ENCODE measurements at places on chromosomes 5 and 9.

- DNase-seq = no peak
Measured at GRCh38 chr5:54589786-54590185, 72.2 kb downstream of the SNX18 start.

- DNase-seq = peak; percentile 13
Measured at GRCh38 chr5:83471405-83472212, at the start of gene VCAN. Gene VCAN (plus strand): TSS chr5:83471744. CDS start chr5:83483519, 11,775 bp downstream.

DNA sequence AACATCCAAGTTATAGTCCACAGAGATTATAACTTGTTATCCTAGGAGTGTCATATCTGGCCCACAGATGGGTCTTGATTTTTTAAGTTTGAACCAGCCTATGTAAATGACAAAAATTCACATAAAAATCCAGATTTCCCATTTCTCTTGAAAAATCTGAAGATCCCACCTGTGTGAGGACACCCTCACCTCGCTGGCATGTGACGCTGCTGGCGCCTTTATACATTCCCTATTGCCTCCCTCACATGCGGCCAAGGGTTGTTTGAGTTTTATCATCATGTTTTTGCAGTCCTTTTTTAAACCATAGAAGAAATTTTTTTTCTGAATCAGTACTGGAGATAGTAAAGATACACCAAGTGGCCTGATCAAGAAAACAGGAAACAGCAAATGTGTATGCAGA lies 25.9 kb upstream of the PPP1R2B start:
- DNase-seq = no peak

DNA sequence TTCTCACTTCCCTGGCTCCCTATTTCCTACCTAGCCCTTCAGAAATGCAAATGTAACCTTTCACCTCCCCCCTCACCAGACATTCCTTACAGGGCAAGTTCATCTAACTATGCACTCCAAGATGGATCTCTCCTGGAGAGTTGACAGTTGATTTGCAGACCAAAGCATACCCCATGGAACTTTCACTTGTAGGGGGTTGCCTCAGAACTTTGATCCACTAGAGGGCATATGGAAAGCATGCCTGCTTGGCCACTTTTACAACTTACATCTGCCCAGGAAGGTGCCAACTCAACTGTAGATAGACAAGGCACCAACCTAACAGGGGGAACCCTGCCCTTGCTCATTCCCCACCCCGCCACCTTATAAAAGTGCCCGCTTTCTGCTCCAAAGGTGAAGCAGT lies 187.8 kb downstream of the NXNL2 start:
- DNase-seq = no peak

DNA sequence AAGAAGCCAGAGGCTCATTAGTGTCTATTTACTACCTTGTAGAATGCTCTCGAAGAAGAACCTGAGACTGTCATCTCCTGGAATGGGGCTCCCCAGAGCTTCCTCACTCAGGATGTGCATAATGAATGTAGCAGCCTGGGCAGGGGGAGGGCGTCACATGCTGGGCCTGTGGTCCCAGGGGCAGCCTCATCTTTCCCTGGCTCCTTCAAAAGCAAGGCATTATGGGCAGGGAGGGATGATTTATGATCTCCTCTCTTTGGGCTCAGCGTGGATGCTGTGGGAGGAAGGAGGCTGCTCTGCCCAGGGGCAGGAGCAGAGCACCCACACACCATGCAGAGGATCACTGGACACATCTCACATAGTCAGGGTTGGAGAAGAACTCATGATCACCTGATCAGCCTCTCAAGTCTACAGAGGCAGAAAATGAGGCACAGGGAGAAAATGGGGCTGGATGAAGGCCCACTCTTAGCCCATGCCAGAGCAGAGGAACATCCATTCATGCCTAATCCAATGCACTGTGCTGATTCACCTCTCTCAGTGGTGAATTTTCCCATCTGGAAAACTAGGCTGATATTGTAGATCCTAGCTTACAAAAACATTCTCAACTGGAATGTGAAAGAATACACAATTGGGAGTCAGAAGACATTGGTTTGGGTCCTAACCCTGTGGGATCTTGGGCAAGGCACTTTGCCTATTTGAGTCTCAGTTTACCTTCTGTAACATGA lies 173.7 kb downstream of the CARTPT start:
- no peak for DNase-seq

- DNase-seq = peak; percentile 93
Measured at GRCh38 chr9:3962496-3962895, 337.4 kb downstream of the GLIS3 start.

- no peak for DNase-seq
Measured at GRCh38 chr9:107810461-107810961, 320.9 kb upstream of the KLF4 start.

GRCh38 chr5:173453167-173453566 lies 125.0 kb upstream of the STC2 start:
- DNase-seq = no peak

DNA sequence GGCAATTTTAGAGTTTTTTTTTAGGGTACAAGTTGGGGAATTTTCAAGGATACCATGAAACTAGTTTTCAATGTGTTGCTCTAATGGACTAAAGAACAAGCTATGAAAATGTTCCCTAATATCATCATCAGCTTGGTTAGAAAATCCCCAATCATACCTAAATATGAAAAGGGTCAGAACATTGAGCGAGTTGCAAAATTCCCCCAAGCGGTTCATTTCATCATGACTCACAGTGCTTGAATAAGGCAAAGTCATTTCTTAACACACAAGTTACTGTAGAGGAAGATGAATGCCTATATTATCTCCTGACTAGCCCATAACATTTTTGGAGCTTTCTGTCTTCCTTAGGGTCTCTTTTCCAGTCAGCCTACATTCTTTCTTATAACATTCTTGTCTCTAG lies 62.7 kb downstream of the ST8SIA4 start:
- no peak for DNase-seq

DNA sequence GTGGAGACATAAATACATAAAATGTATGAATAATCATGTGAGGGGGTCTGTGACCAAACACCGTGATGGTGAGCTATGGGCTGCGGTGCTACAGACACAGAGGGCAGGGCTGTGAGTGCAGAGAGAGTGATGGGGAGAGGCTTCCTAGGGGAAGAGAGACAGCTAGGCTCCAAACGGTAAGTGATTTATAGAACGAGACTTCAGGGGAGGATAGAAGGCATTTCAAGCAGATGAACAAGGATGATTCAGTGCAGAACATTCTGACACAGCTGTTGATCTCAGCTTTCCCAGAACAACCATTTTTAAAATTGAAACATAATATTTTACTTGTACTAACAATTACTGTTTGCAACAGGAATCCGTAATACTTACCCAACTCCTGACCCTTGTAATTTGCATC lies 100.7 kb downstream of the GAS1 start:
- no peak for DNase-seq

DNA sequence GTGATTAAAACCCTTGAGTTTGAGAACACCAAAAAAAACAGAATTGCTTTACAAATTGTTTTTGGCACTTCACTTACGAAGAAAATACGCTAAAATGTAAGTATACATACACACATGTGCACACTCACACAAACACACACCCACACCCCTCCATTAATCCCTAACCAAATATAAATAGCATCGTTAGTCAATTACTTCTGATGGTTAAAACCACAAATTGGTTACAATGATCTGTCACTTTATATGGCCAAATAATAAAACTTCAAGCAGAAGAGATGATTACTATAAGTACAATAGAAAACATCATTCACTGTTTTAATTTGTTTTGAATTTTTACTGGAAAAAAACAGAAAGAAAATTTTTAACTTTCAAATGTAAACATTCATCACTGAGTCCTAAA lies 103.5 kb downstream of the NFIB start:
- DNase-seq = no peak
